ENCODE measurements at places on chromosomes 5 and 9.

GRCh38 chr9:2039294-2040180 is 24.4 kb downstream of the SMARCA2 start:
- no peak for DNase-seq

DNA sequence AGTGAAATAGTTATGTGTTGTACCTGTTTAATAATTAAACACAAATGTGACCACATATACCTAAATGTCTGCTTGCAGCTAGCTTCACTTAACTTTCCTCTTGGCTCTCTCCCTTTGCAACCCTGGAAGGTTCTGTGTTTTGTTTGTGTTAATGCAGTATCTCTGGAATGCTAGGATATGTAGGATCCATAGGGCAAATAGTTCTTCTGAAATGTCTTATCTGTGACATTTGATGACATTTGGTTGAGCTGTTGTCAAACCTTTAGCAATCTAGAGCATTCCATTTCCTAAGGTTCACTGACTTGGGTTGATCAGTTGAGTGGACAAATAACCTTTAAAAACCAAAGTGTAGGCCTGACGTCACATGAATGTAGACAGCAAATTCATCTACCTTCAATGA is 21.8 kb downstream of the CTNNA1 start:
- DNase-seq = no peak

DNA sequence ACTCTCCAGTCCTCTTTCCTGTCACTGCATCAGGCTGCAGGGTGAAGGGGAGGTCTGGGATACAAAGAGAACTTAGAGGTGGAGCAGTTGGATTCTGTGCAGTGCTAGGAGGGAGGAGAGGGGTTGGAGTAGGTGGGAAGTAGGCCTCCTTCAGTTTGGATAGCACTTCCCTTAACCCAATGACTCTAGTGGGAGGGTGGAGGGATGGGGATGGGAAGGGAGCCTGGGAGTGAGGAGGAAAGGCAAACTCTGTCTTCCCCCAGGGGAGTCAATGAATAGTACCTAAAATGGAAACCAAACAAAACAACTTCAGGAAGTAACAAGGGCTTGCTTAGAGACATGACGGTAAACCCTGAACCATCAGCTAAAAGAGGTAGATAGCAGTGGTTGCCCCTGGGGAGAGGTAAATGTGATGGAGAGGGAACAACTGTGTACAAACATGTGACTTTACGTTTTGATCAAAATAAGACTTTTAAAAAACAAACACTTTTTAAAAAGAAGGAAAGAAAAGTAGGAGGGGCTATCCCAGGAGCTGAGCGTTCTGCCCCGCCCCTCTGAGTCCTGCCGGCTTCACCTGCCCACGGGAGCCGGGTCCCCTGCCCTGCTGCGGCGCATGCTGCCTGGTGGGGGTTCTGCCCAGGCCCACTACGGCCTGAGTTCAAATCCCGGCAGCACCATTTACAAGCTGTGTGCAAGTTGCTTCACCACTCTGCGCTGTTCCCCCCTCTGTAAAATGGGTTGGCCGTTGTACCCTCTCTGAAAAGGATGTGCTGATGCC is 30.9 kb downstream of the GSN start:
- no peak for DNase-seq

- DNase-seq = no peak
Measured at GRCh38 chr9:116147821-116148220, 5.8 kb upstream of the PAPPA start.

DNA sequence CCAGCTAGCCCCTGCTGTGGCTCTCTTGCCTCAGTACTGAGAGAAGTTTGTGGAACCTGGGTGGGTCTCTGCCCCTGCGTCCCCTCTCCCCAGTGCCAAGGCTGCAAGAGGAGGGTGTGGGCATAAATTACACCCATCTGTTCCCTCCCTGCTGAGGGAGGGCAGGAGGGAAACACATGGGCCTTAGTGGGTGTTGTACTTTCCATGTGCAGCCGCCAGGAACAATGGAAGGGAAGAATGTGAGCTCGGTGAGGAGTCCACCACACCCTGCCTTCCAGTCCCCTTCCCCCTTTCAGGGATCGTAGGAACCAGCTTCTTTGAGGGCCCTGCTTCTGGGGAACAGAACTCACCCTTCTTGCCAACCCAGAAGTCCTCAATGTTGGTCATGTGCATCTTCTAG is 138.2 kb upstream of the KLF4 start:
- DNase-seq = no peak

DNA sequence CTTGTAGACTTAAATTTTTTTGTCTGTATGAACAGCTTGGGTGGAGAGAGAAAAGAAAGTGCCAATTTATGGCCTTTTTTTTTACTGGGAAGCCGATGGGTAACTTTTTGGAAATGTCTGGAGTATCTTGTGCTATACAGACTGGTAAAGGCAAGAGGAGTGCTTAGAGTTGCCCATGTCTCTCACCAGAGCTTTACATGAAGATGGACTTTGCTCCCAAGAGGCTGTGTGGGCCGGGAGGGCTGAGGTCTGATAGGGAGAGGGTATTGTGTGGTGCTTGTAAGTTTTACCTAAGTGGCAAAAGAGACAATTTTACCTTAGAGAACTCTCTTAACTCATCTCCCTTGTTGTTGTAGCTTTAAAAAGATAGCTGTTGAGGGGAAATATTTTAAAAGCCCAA is 203.2 kb downstream of the SEMA6A start:
- DNase-seq = no peak

DNA sequence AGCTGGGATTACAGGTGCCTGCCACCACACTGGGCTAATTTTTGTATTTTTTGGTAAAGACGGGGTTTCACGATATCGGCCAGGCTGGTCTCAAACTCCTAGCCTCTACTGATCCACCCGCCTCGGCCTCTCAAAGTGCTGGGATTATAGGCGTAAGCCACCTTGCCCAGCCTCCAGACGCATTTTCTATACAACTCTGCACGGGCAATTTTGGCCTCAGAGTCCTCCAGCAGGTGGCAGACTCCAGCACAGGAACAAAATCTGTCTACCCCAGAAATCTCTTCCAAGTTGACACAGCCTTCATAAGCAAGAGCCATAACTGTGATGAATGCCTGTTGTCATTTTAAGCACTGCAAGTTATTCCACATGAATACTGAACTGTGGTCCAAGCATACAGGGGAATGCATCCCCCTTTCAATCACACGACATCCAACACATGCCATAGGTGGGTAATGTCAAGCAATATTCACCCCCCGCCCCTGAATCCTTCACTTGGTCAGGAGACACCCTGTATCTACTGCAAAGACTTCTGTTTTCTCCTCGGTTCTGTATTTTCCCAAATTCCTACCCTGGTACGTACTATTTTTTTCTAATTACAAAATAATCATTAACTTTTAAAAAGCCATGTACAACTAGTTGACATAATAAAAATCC is 50.8 kb downstream of the ALDH7A1 start:
- peak; percentile 36 for DNase-seq

DNA sequence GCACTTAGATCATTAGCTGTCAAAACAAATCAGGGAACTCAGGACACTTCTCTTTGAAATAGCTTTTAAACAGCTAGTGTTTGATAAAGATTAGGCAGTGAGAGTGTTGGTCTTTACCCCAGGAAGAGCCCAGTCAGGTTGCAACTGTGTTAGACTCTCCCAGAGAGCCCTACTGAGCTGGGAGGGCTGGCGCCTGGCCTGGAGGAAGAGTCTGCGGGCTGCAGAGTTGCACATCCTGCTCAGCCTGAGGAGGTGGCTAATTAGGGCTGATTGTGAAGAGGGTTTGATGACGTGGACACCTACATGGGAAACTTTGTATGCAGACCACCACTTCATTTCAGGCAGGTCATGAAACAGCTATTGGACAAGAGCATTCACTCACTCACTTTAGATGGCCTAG is 112.0 kb downstream of the TMEM174 start:
- DNase-seq = no peak

GRCh38 chr5:62421414-62421813 is 8.9 kb downstream of the IPO11 start:
- no peak for DNase-seq

DNA sequence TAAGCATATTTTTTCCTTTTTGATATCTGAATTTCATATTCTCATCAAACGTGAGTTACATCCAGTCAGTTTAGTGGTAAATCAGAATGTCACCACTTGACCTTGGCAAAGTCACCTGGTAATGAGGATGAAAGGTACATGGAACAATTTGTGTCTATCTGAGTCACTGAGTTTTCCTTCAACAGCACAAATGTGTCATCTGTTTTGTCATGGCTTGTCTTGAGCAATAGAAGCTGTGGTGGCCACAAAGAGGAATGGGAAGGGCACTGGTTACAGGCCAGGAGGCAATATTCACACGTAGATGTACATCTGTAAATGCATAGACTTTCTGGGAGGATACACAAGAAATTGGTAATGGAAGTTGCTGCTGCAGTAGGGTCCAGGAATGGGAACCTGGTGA is 8.4 kb upstream of the ZNF474 start:
- no peak for DNase-seq

Data from NCI-H446 (cell line).